ENCODE measurements at places on chromosomes 3 and 15.

GRCh38 chr15:91216000-91216399, 115.9 kb downstream of the SV2B start:
- no peak for DNase-seq

- DNase-seq, result no peak
Observed at GRCh38 chr3:106792716-106793115, 584.5 kb upstream of the CCDC54 start.

GRCh38 chr3:32498992-32499391, 3.7 kb downstream of the CMTM6 start:
- DNase-seq, result no peak

- DNase-seq, result no peak
Observed at GRCh38 chr15:98841419-98841970, 166.1 kb downstream of the PGPEP1L start.

- DNase-seq, result no peak
Observed at GRCh38 chr15:38672273-38672672, 107.7 kb upstream of the RASGRP1 start.

GRCh38 chr15:71136793-71137518, 21.7 kb downstream of the THSD4 start:
- DNase-seq, result no peak

Data from hematopoietic multipotent progenitor cell treated with erythropoietin and hydrocortisone succinate and interleukin-3 and kit ligand, for 8 days (in vitro differentiated cells).